ENCODE measurements at places on chromosomes 6 and 20.
A peak's percentile ranks its signal among the peaks of the same experiment; 100 is the strongest.

DNA sequence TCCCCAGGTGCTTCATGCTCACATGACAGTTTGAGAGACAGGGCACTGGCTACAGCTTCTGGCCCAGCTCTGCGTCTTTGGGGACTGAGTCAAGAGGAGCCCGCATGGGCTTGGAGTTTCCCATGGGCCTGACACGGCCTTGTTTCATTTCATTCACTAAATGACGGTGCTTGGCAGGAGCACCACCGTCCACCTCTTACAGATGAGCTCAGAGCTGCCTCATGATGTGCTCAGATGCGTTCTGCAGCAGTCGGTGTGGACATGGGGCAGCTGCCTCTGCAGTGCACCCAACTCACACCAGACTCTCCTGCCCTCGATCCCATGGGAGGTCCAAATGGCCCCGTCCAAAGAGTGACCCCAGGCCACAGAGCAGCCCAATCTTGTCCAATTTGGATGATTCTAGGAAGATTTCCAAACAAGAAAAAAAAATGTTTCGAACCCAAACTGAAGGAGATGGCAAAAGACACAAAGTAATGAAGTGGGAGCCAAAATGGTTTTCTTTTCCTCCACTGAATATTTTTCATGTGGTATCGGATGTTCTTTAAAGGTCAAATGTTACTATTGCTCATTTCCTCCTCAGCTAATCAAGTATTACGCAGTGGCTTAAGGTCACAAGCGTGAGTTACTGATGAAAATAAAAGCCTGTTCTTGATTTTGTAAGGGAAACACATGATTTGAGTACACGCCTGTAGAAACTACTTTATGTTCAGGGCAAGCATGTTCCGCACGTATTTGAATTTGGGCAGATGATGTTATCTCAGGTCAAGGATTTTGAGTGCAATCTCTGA is 524.2 kb downstream of the CDH26 start:
- no peak for DNase-seq

DNA sequence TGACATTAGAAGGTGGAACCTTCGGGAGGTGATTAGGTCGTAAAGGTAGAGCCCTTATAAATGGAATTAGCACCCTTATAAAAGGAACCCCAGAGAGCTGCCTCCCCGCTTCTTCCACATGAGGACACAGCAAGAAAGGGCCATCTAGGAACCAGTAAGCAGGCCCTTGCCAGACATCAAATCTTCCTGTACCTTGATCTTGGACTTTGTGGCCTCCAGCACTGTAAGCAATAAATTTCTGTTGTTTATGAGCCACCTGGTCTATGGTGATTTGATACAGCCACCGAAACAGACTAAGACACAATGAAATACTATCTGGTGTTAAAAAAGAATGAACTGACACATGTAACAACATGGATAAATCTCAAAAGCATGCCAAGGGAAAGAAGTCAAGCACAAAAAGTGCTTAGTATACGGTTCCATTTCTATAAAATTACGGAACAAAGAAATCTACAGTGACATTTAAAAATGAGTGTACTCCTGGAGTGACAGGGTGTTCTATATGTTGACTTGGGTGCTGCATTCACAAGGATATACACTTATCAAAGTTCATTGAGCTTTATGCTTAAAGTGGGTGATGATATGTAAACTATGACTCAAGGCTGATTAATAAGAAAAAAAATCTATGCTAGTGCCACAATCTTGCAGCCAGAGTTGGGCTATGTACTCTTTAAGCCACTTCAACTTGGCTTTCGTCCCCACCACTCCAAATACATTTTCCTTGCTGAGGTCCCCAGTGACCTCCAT is 18.4 kb downstream of the SERPINB1 start:
- DNase-seq = no peak

DNA sequence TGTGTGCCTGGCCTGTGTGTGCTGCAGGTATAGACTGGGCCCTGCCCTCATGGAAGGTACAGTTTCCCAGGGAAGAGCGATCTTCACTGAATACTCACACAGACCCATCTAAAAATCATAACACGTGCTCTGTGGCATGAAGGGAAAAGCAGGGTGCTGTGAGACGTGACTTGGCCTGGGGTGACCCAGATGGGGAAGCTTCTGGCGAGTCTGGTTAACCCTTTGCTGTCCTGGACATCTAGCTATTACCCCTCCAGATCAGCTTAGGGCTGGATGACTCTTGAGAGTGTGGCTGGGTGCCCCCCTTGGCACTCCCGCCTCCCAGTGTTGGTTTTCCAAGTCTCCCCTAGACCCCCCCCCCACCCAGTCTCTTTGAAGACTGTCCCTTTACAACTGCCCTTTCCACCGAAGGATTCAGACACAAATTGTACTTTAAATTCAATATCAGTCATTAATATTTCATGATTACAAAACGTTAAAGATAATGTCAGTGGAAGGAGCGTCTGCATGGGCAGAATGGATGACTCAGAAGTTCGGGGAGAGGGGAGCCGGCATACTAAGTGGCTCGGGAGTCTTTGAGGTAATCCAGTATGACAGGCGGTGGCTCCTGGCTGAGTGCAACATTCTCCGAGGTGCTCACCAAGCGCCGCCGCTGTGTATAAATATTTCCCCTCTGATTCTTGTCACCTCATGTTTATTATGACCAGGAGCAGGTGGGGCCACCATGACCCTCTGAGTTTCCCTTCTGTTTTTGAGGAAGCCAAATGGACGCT is 77.3 kb downstream of the CD40 start:
- no peak for DNase-seq

DNA sequence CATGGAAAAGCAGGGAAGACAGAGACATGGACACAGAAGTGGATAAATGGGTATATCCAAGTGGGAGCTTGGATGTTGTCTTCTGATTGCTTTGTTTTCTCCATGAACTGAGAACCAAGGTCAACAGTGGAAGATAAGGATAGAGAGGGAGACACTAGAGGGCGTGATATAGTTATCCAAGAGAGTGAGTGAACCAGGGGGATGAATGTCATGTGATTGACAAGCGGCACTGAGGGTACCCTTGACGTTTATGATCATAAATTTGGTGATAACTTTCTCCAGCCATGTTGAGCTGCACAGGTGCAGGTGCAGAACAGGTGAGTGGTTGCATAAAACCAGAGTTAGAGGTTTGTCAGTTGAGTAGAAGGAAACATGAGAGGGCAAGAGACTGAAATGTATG is 20.7 kb downstream of the EBF4 start:
- DNase-seq = peak; percentile 74

DNA sequence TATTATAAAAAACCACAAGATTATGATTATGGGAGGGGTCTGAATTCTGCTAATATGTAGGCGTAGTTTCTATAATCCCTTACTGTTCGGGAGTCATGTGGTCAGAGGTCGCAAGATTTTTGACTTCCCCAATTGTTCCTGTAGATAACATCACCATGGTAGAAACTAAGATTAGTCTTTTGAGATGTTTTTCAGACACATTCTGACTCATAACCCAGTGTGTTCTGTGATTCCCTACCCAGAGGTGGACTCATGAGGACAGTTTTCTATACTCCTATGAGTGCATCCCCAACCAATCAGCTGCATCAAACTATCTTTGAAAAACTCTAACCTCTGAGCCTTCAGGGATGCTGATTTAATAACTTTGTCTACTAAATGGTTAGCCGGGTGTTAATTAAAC is 175.5 kb downstream of the RFPL4B start:
- no peak for DNase-seq

DNA sequence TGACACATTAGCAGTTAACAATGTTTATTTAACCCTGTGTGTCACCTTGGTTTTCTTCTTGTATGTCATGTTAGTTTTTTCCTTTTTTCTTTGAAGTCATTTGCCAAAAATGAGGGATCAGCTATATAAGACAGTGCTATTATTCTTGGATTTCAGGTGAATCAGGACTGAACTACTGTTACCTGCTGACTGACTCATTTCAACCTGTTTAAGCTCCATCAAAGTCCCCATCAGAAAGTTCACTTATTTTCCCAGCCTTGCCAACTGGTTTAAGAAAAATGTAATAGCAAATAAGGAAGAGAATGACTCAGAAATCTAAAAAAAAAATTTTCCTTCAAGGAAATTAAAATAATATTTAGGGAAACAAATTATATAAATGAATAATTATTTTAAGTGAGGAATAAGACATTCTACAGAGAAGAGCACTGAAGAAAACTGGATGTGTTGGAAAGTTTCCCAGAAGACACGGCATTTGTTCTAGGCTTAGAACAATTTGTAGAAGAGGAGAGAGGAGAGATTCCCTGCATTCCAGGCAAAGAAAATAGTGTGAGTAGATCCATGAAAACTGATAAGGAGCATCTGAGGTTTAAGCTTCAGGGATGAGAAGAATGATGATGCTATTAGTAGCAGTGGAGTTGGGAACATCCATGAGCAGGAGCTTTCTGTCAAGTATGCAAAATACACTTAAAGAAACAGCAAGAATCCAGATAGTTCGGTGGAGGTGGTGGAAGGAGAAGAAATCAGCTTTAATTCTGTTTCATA is 84.9 kb upstream of the SIM1 start:
- DNase-seq = no peak

DNA sequence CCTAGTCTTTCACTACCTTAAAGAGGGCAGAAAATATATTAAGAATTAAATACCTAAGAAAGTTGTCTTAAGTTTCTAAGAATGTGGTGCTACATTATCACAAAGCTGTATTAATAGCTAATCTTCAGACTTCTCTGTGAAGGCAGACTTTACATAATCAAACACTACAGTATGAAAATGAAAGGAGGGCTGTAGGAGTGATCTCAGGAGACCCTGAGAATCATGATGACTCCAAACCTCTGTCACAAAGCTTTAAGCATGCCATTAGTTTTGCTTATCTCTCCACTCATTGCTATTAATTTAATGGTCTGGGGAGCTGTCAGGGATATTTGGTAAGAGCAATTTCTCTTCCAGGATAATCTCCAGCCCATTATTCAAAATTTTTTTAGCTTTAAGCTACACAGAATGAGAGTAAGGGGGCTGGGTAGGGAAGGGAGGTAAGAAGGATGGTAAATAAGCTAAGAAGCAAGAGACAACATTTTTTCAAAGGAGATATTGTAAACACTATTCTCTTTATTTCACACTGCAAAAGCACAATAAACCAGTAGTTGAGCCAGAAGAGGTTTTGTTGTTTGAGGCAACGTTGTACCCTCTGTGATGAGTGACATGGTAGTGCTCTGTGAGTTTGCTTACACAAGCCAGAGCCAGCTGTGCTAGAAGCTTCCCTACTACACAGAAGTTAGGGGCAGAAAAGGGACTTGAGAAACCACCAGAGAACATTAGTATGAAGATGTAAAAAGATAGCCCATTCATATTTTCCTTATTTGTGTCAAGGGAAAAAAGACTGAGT is 258.8 kb downstream of the GMDS start:
- DNase-seq = no peak

GRCh38 chr6:149266659-149267058 is 50.9 kb upstream of the TAB2 start:
- no peak for DNase-seq

- no peak for DNase-seq
Observed at GRCh38 chr6:70531133-70531532, 35.6 kb upstream of the SDHAF4 start.

DNA sequence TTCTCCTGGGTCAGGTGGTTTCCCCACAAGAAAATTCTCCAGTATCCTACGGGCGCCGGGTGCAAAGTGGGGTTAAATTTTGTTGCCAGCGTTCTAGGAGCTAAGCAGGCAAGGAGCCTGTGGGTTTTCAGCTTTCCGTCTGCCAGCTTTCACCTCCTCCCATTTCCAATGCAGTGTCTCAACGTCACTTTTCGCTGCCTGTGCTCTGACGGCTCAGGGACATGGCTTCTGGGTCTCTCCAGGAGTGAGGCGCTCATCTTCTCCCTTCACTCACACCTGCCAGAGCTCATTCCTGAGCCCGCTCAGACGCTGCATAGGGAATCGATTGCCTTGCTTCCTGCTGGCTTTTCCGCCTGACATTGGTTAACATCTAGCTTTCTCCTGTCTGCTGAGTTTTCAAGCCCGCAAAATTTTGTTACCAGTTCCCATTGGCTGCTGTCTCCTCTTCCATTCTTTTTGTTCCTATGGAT is 7.3 kb upstream of the NAA20 start:
- DNase-seq = no peak

- DNase-seq = no peak
Observed at GRCh38 chr6:42383421-42384205, 68.1 kb downstream of the TRERF1 start.

DNA sequence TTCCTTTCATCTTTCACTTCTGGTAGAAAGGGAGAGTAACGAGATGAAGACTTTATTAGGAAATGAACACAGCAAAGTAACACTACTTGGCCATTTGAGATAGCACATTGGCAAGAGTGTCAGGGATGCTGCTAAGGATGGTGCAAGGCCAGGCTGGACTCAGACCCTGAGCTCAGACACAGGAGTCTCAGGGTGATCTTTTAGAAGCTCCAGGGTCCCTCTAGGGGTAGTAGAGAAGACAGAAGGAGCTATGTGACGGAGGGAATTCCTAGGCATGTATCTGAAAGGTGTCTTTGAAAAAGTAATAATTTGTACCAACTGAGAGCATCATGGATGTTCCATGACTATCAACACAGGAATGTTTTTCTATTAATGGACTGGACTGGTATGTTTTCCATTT is 436.5 kb downstream of the DHX35 start:
- DNase-seq = no peak

GRCh38 chr6:155162682-155163081 is 101.1 kb upstream of the CLDN20 start:
- no peak for DNase-seq

DNA sequence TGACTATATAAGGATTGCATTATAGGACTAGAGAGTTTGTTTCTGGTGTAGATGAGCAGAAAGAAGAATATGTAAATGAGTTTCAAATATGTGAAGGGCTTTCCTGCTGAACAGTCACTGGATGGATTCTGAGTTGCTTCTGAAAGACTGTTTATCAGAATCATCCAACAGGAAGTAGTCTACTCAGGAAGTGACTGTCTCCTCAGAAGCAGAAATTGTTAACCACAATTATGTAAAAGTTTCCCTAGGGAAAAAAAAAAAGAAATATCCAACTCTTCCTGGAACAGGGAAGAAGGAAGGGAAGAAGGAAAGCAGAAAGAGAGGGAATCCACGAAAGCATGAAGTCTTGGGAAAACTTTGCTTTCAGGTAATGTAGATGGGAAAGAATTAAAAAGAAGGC is 138.9 kb downstream of the TENT5A start:
- peak; percentile 52 for DNase-seq

DNA sequence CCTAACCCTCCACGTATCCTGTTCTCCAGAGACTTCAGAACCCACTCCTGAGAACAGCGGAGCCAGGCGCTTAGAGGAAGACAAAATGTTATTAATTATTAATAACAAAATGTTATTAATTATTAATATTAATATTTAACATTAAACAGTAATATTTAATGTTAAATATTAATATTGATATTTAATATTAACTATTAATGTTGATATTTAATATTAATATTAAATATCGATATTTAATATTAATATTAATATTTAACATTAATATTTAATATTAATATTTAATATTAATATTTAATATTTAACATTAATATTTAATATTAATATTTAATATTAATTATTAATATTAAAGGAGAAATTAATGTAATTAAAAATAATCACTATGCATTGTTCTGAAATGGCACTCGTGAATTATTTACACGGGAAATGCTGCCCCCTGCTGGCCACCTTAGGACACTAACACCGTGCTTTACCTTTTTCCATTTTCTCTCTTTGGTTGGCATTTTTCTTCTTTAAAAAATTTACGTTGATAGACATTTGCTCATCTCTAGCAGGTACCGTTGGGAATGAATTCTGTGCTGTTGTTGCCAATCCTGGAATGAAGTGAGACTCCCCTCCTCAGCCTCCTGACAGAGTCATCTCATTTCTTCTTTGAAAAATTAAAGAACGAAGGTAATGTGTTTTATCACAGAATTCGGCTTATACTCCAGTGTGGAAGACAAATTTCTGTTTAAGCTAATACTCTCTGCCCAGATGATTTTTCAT is 7.5 kb upstream of the GGTLC1 start:
- DNase-seq = peak; percentile 14

GRCh38 chr20:49680484-49680883 is 33.2 kb downstream of the B4GALT5 start:
- DNase-seq = no peak

Measured in Kasumi-1 (cell line).